Heart left ventricle (tissue), 16 donors: ENCODE measurements at places on chromosomes 3 and 15. TPM values are rescaled to one million over a fixed set of nuclear protein-coding genes. Genes with fewer than 3 reads are reported as not detected.

DNA sequence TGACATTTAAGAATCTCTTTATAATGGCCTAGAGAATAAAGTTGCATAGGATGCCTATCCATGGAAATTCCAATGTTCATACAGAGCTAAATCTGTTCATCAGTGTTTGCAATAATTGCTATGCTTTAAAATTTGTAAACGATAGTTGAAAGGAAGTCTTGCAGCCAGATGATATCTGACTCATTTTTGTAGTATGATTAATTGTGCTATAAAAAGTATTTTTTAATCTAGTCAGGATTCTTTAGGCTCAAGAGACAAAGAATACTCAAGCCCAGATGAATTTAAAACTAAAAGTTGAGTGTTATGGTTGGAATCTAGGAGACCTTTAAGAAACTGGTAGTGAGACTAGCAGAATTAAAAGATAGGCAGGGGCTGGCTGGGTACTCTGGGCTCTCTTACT, 50.5 kb downstream of the SUCNR1 start:
- DNase-seq, result no peak

- DNase-seq, result no peak
These were observed 41.9 kb downstream of the RAD54L2 start for GRCh38 chr3:51580418-51580817.

DNA sequence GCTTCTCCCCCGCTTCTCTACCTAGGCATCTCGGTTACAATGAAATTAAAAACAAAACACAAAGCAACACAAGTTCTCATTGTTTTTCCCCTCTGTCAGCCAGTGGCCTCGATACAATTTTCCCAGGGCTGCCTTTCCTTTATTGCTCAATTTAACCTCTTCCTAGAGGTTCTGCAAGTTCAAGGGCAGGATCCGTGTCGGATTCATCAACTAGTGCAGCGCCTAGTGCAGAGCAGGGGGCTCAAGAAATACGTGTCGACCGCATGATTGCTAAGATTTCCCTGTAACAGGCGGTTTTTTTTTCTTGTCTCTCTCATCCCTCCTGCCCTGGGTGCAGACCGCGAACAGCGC, 1.4 kb upstream of the BHLHE40 start:
- no peak for DNase-seq

- no peak for DNase-seq
These were observed 953.1 kb upstream of the NR2F2 start for GRCh38 chr15:95377258-95377852.

DNA sequence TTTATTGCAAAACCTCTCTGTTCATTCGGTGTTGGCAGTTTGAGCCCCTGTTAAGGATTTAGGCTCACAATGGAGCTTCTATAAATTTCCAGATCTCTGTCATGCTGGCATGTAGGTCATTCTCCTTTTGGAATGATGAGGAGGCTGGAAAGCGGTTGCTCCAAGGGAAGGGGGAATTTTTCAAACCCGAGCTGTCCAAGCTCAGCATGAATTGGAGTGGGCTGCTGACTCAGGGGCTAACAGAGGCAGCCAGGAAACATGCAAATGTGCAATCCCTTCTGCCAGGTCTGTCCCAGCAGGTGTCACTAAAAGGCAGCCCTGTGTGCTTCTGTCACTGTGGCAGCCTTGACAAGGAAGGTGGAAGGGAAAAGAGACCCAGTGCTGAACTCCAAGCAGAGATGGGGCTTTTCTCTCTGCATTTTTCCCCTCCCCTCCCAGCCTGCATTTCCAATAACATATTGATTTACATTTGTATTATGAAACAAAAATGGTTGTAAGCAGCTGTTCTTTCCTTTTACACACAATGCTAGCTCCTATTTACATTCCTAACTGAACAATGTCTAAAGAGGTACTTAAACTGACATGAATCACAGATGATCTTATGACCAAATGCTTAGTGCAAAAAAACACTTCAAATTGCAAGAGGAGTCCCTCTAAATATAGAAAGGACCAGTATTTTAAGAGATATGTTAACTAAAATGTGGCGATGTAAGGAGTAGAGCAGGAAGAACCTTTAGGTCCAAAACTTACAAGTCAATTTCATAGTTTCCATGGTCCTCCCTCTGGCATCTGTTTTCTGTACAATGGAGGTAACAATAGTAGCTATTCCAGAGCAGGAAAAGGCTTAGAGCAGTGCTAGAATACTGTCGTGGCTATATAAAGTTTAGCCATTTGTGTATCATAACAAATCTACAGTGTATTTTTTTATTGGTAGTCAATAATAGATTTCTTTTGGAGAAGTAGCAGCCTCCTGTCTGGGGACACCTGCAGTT, 84.5 kb upstream of the ATP10A start:
- DNase-seq, result no peak

Gene GOLGA8S
- 0.48 TPM for total RNA-seq

Gene DHX30
- total RNA-seq, result 44.5 TPM

Gene ECE2
- total RNA-seq, result not detected

DNA sequence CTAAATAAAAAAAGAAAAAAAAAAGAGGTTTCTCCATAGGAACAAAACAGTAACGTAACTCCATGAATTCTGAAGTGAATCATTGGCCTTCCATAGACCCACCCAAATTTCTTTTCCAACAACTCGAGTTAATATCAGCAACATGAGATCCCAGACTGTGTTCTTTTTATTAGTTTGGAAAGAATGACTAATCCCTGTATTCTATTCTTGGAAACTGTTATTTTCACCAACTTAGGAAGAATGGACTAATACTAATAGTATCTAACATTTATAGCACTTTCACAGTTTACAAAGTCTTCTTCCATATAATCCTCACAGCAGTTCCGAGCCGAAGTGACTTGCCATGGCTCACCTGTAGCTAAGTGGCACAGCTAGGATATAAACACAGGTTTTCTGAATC, 72.7 kb upstream of the SLC4A7 start:
- no peak for DNase-seq

DNA sequence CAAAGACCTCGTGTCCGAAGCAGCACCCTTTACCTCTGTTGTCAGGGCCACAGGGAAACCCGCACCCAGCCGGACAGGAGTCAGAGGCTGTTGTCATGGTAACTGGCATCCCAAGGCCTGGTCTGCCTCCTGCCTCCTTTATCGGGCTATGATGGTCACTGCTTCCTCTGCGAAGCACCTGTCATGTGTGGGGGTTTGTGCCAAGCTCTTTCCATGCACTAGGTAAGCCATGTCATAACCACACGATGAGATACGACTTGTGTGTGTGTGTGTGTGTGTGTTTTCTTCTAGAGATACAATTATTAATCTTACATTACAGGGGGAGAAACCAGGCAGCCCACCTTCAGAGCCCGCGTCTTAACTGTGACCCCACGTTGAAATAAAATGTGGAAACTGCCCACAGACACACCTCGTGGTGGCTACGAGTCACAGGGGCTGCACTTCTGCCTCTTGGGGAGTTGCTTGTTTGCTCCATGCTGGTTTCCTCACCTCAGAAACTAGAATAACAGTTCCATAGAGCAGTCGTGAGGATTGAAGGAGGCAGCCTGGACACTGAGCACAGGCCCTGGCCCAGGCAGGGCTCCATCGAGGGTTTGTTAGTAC, 18.0 kb downstream of the ZDHHC19 start:
- peak; percentile 51 for DNase-seq

DNA sequence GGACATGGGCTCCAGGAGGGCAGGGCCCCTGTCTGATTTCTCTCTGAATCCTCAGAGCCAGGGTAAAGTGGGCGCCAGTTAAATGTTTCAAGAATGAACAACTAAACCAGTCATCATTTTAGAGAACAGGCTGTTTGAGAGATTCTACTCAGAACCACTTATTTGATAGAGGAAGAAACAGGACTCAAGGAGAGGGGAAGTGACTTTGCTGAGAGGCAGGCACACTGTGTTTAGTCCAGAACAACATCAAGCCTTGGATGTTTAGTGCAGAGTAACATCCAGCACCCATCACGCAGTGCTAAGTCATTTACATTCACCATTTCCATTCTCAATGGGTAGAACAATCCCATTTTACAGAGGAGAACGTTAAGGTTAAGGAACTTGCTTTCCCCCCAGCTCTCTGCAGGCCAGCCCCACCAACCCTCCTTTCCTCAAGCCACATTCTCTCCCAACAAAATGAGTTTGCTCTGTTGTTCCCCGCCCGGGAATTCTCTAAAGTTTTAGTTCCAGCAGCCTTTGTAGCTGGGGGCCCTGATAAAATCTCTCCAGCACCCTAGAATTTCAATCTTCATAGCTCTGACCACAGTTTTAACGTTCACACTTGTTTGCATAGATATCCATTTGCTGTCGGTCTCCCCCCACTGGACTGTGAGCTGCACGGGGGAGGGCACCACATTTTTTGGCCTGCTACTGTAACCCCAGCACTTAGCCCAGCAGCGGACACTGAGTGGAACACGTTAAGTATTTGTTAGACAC, 962 bp downstream of the NMNAT3 start:
- DNase-seq, result no peak

GRCh38 chr3:32596282-32596908, 25.7 kb upstream of the DYNC1LI1 start:
- DNase-seq, result no peak

- no peak for DNase-seq
These were observed 4.6 kb downstream of the MYH15 start for GRCh38 chr3:108505811-108506210.

- DNase-seq, result no peak
These were observed 140.5 kb downstream of the SEMA6D start for GRCh38 chr15:47857776-47858167.

Gene RPS27L
- total RNA-seq, result 123 TPM

- peak; percentile 72 for DNase-seq
These were observed 11.0 kb downstream of the ETV5 start for GRCh38 chr3:186097663-186098451.

GRCh38 chr3:128714887-128715491, 11.0 kb upstream of the RAB7A start:
- DNase-seq, result no peak
